Stimulated activated CD8-positive, alpha-beta memory T cell treated with anti-CD3 and anti-CD28 coated beads, Interleukin-12 subunit alpha, Interleukin-12 subunit beta, amount 100 ng/mL, for 1 hour (primary cell): ENCODE measurements at places on chromosomes 6 and 20.
A peak's percentile ranks its signal among the peaks of the same experiment; 100 is the strongest.

DNA sequence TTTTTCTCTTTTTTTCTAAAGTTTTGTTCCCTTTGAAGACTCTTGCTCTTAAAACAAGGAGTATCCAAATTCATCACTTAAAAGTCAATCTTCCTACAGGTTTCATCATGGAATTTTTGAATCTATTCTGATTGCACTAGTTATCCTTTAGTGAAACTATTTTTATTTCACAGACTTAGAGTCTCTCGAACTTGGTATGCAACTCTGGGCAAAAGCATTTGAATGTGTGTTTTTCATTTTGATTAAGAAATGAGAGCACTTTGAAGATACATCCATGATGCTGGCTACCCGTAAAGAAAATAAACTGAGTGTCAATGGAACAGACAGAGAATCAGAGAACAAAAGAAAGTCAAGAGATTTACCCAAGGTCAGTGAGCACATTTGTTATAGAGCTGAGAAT is 586.5 kb downstream of the EPM2A start:
- no peak for DNase-seq

- DNase-seq: no peak
Observed at GRCh38 chr20:19427913-19428312, 215.5 kb downstream of the SLC24A3 start.

GRCh38 chr20:48656661-48657211 is 171.1 kb downstream of the PREX1 start:
- DNase-seq: no peak

GRCh38 chr20:34567892-34568865 is 9.7 kb downstream of the MAP1LC3A start:
- DNase-seq: no peak

- peak; percentile 16 for DNase-seq
Observed at GRCh38 chr6:156778454-156779205, 1.5 kb downstream of the ARID1B start.

- no peak for DNase-seq
Observed at GRCh38 chr6:129859524-129859923, 1.6 kb downstream of the TMEM244 start.

- no peak for DNase-seq
Observed at GRCh38 chr6:98601716-98602115, 232.7 kb upstream of the POU3F2 start.

DNA sequence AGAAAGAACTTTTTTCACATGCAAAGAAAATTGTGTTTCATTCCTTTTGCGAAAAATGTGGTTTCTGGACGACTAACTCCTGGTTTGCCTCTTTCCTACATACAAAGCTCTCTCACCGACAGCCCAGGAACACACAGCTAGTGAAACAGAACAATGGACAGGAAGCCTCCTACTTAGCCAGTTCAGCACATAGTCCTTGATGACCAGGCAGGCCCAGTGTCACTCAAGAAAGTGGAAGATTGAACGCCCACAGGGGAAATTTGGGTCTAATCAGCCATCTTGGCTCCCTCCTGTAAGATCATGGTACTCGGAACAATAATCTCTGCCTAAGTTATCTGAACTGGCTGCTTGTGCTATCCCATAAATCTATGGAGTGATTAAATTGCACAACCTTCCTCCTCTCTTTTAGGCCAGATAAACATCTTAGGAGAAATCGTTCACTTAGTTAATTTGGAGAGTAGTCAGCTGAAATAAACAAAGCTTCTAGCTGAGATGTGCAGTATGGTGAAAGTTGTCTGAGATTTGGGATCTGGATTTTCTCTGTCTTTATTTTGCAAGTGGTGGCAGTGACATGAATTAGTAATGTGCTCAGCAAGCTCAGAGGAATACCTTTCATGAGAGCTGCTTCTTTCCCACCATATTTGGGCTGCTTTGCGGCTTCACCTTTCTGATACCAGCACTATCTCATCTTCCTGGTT is 147.0 kb downstream of the MTFR2 start:
- no peak for DNase-seq

- DNase-seq: no peak
Observed at GRCh38 chr6:43914272-43915147, 144.5 kb downstream of the VEGFA start.

DNA sequence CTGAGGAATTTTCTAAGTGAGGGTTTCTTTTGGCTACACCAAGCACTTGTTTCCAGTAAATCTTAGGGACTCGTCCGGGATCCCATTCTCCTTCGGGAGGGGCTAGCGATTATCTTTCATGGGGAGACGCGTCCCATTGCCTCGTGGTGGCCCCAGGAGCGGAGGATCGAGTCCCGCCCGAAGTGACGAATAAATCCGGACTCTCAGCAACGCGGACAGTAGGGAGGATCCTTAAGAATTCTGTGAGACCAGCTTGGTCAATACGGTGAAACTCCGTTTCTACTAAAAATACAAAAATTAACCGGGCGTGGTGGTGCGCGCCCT is 69.1 kb upstream of the PRSS16 start:
- no peak for DNase-seq

DNA sequence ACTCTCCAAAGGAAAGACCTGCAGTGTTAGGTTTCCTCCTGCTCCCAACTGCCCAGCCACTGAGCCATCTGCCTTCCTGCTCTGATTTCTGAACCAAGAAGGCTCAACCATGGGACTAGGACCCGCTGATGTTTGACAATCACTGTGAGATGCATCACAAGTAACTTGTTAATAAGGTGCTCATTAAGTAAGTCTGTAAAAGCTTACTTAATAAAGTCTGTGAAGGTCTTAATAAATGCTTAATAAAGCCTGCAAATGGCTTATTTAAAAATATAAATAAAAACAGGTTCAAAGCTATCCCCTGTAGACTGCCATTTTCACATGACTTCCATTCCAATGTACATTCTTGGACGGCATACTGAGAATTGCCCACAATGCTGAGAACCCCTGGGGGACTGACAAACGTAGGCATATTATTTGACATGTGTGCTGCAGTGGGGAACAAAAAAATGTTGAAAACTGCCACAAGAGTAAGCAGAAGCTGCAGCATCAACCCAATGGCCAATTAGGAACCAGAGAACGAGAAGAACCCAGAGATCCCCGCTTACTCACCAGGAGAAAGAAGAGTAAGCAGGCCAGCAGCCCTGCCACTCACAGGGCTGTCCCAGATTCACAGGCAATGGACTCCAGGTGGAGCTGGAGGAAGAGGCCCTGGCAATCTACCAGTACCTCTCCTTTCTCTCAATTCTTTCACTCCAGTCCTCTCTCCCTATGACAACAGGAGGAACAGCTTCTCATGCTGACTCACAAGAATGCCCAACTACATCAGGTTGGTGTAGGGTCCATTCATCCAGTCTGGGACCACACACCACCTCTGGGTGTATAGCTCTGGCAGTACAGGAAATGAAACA is 19.5 kb downstream of the KIF13A start:
- DNase-seq: no peak

DNA sequence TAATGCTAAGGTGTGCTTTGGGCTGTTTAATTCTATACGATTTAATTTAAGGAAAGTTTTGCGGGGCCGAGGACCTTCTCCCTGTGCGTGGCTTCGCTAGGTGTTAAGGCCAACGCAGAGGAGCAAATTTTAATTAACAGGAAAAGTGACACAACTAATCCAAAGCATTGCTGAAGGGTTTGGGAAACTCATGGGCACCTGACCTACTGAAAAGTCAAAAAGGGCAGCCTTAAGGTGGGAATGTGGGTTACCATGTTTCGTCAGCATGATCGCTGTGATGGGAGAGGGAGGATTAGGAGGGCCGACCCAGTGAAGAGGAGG is 415 bp upstream of the CUL9 start:
- no peak for DNase-seq

GRCh38 chr6:146123616-146124015 is 94.8 kb downstream of the GRM1 start:
- DNase-seq: no peak

DNA sequence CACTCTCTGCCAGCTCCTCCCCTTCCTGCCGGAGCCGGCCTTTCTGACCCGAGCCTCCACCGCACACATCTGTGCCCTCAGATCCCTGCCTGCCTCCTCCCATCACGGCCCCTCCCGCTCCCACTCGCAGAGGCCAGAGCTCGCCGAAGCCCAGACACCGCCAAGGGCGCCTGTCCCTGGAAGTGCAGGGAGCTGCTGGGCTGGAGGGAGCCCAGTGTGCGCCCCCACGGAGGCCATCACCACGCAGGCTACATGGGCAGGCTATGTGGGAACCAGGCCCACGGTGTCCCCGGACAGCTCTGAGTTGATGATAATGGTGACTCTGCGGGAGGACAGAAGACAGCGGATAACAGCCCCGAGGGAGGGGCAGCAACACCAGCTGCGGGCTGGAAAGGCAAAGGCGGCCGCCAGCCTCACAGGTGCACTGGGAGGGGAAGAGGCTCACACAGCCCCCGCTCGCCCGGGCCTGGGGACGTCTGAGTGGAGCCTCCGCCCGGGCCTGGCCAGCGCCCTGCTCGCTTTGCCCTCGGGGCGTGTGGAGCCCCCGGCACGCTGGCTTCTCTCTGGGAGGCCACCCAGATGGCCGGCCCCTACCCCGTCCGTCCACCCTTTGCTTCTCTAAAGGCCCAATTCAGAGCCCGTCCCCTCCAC is 154.9 kb downstream of the DLL1 start:
- no peak for DNase-seq

DNA sequence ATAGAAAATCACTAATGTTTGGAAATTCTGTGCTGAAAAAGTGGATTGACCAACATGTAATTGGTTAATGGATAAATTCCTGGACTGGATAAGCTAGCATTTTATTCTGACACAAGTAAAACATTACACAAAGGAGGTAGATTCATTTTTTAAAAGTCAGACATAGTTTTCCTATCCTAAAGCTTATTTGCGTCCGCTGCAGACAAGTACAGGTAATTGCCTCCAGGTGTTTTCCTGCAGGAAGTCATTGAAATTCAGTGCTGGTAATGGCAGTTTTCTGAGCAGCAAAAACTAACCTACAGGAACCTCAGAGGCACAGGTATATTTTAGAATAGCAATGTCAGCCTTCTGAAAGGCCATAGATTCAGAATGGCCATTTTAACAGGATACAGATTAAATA is 20.0 kb upstream of the HIVEP1 start:
- DNase-seq: no peak

- no peak for DNase-seq
Observed at GRCh38 chr20:54548849-54549248, 73.5 kb downstream of the DOK5 start.

GRCh38 chr6:35955071-35955470 is 34.2 kb upstream of the SRPK1 start:
- DNase-seq: no peak

GRCh38 chr6:150118627-150119026 is 24.2 kb upstream of the PPP1R14C start:
- DNase-seq: no peak

GRCh38 chr6:122859676-122860075 is 70.6 kb downstream of the SMPDL3A start:
- DNase-seq: no peak

- DNase-seq: peak; percentile 27
Observed at GRCh38 chr20:38692436-38693411, 31.6 kb upstream of the SLC32A1 start.

DNA sequence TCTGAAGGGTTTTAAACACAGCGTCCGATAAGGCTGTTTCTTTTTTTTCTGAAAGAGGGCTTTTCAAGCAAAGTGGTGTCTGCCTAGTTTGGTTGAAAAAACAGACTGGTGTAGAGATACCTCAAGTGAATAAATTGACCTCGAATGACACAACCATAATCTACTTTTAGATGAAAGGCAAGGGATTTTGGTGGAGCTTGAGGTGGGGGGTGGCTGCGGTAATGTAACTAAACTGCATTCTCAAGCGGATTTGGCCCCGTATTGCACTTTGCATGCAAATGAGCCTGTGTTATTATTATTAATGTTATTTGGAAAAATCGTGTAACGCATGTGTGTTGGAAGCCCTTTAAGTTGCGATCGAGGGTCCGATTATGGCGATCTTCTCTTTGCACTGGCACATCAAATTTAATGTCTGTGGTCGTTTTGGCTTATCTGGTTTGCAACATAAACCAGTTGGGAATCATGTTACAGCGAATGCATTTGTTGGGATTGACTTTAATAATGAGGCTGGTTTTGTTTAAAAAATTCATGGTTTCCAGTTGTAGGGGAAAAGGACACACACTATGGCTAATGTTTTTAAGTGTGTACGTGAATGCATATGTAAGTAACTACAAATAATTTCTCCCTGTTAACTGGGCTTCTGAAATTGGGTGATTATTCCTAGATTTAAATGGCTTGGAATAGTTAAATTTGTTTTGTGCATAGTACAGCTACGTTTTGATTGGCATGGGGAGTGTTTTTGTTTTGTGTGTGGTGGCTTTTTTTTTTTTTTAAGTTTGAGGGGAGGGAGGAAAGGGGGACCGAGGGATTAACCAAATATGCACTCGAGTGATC is 1.0 kb downstream of the JARID2 start:
- no peak for DNase-seq

GRCh38 chr6:134882426-134883038 is 67.4 kb downstream of the ALDH8A1 start:
- no peak for DNase-seq

- no peak for DNase-seq
Observed at GRCh38 chr20:41717483-41717882, 99.3 kb upstream of the CHD6 start.

DNA sequence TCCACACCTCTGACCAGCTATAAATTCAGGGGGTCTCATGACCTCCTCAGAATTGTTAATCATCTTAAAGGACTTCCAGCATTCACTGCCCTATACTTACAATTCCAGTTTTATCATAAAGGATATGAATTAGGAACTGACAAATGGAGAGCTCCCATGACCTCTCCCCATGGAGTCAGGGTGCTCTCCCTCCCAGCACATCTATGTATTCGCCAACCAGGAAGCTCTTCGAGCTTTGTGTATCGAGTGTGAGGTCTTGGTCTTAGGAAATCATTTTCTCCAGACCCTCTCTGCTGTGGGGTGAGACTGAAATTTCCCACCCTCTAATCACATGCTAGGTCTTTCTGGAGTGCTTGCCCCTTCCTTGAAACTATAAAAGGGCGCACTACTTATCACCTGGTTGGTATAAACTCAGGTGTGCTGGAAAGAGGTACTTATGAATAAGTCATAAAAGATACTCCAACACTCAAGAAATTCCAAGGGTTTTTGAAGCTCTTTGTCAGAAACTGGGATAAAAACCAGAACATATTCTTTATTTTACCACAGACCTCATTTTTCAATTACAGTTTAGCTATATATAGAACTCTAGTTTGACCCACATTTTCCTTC is 238.4 kb upstream of the OPRM1 start:
- no peak for DNase-seq

- DNase-seq: no peak
Observed at GRCh38 chr6:15284743-15285142, 38.9 kb downstream of the JARID2 start.

- DNase-seq: no peak
Observed at GRCh38 chr6:70040766-70041165, 174.4 kb downstream of the COL19A1 start.

- DNase-seq: no peak
Observed at GRCh38 chr6:47439348-47439668, 38.3 kb upstream of the CD2AP start.

DNA sequence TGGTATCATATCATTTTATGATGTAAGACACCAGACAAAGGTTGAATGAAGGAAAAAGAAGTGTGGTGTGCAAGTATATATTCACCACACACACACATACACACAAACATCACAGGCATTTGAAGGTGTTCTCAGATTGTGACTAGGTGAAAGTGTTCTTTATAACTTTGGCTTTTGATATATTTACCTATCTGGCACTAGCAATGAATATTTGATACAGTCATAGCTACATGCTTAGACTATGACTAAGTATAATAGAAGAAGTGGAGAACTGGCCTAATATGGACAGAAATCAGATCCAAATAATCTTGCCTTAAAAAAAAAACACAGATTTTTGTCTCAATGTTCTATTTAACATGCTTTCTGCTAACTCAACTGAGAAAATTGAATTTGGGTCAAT is 809.9 kb downstream of the KIF16B start:
- DNase-seq: no peak

GRCh38 chr6:56714982-56715456 is 72.3 kb upstream of the DST start:
- DNase-seq: no peak
